ENCODE measurements at places on chromosomes 1 and 21.

DNA sequence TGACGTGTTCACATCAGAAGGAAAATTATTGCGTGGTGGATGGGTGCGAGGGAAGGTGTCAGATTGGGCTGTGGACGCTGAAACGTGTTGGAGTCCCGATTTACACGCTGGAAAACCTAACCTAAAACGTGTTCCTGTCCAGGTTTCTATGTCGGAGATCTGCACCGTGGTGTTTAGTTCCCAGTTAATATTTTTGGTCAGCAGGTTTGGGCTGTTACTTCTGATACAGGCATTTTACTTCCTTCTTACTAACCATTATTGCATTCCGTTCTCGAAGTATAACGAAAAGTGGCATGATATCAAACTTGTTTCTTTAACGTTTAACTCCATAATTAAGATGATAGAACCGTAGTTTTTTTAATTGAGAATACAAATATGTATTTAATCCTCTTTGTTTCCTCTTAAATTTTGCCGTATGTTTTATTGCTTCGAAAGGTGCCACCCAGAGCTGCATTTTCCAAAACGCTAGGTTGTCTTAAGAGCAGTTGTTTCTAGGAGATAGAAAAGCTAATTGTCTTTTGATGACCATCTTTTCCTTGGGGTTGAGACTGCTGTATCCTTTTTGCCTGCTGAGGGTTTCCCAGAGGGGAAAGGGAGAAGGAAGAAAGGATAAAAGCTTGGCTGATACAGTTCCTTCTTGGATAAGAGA, 1.3 kb downstream of the ADARB1 start:
- DNase-seq: no peak

GRCh38 chr1:110606657-110607535, 738 bp upstream of the KCNA2 start:
- no peak for DNase-seq

DNA sequence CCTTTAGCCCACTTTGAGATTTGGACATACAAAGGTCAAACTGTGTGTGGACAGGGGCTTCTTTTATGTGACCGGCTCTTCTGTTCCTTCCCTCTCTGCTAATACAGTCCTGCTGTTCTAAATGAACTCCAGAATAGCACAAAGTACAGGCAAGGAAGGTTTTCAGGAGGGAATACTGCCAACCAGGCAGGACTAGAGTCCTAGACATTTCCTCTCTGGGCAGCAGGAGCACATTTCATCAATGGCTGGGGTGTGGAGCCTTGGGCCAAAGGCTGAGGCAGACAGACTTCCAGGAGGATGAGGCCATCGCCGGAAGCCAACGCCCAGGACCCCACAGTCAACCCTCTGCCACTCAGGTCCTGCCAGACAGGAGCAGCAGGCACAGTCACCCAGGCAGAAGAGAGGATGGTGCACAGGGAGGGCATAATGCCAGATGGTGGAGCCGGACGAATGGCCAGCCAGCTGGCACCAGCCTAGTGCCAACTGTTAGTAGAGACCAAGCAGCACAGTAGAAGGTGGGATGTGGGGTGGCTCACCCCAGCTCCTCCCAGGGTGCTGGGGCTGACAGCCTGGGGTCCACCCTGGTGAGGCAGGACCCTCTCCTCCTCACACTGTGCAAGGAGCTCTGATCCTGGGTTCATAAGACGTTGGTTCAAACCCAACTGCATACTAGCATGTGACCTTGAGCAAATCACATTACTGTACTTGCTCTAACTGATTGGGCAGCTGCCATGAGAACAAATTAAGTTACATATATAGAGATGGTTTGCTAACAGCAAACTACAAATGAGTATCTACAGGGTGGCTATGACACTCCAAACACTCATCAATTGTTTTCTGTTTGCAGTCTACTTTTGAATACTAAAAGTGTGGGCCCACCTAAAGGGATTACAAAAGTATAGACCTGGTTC, 410.7 kb downstream of the SIPA1L2 start:
- DNase-seq: no peak

DNA sequence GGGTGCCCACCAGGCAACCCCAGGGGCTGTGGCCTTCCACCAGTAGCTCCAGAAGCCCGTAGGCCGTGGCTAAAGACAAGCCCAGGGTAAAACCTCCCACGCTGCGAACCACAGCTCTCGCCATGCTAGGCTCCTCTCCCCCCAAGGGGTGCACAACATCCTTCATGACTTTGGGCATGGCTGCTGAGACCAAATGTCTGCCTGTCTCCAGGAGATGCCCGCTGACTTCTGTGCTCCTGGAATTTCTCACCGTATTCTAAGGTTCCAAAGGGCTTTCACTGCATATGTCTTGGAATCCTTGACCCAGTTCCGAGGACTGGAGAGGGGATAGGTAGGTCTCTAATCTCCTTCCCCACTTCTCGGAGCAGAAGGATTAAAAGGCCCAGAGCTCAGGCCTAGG, at the start of the genes DCST1 and DCST2:
Gene DCST1, plus strand, starts transcription at position 301 of the 400 bp plus-strand sequence. CDS start 213 bp downstream, outside the sequence.
Gene DCST2, minus strand, starts transcription at position 258 of the 400 bp plus-strand sequence. Its CDS starts 80 bp downstream, at position 178.
- DNase-seq: no peak

DNA sequence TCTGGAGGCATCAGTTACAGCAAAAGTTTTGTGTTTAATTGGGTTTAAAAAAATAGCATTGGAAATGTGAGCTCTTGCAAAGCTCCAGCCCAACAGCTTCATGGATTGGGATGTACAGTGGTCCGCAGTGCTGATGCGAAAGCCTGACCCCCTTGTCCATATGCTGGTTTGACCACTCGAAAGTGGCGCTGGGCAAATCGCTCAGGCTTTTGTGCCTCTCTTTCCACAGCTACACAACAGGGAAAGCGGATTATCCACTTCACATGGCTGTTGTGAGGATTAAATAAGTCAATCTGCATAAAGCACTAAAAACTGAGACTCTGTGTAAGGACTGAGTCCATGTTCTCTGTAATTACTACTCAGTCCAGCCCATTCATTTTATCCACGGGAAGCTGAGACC, 57.2 kb downstream of the HUNK start:
- DNase-seq: no peak

GRCh38 chr1:190046231-190046630, 431.4 kb downstream of the BRINP3 start:
- DNase-seq: no peak
